Esophagus squamous epithelium (tissue), 5 donors: ENCODE measurements at places on chromosomes 2 and 18. TPM values are rescaled to one million over a fixed set of nuclear protein-coding genes. Genes with fewer than 3 reads are reported as not detected.

GRCh38 chr2:176526995-176527901 lies 258.0 kb downstream of the MTX2 start:
- H3K36me3 ChIP-seq, result no peaks in the 10 kb centered on the region
- H3K27me3 ChIP-seq, result no peaks in the 10 kb centered on the region
- no peak overlapping the region for H3K4me3 ChIP-seq

The GALNT5 gene
- total RNA-seq, result 8.5 TPM

The OTOS gene
- not detected for total RNA-seq

The ERMN gene
- total RNA-seq, result 0.19 TPM

GRCh38 chr2:12376025-12376424 lies 340.7 kb upstream of the TRIB2 start:
- H3K4me3 ChIP-seq, result no peak overlapping the region
- H3K36me3 ChIP-seq, result no peaks in the 10 kb centered on the region
- no peaks in the 10 kb centered on the region for H3K4me1 ChIP-seq
- no peak overlapping the region for H3K27ac ChIP-seq
- DNase-seq, result no peak

DNA sequence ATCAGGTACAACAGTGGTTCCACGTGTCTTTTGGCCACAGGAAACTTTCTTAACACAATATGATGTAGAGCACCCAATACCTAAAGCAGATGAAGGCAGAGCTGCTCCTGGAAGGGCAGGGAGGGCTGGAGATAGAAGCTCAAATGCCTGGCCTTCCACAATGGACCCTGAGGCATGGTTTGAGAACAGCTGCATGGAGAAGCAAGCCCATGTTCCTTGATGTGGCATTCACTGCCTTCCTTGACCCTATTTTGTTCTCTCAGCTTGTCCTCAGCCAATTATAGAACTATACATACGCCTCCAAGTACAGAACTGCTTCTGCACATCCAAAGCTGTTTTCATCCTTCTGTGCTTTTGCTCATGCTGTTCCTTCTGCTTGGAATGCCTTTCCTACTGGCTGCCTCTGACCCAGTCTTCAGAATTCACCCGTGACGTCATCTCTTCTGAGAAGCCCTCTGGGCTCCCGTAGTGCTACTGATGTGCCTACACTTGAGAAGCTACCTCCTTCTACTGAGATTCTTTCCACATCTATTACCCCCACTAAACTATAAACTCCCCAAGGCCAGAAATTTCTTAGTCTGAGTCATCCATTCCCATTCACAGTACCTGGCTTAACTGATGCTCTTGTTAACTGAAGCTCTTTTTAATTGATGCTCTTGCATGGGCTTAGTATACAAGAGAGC lies 69.9 kb downstream of the CHRNA1 start:
- no peaks in the 10 kb centered on the region for H3K36me3 ChIP-seq
- no peaks in the 10 kb centered on the region for H3K4me1 ChIP-seq
- H3K4me3 ChIP-seq, result no peak overlapping the region
- no peak for DNase-seq
- H3K27me3 ChIP-seq, result no peaks in the 10 kb centered on the region
- H3K27ac ChIP-seq, result no peak overlapping the region

GRCh38 chr18:785242-785641 lies 26.8 kb downstream of the YES1 start:
- no peaks in the 10 kb centered on the region for H3K27me3 ChIP-seq
- no peak for DNase-seq
- peaks cover 9% of the 10 kb centered on the region for H3K4me1 ChIP-seq
- no peak overlapping the region for H3K27ac ChIP-seq
- no peaks in the 10 kb centered on the region for H3K36me3 ChIP-seq

DNA sequence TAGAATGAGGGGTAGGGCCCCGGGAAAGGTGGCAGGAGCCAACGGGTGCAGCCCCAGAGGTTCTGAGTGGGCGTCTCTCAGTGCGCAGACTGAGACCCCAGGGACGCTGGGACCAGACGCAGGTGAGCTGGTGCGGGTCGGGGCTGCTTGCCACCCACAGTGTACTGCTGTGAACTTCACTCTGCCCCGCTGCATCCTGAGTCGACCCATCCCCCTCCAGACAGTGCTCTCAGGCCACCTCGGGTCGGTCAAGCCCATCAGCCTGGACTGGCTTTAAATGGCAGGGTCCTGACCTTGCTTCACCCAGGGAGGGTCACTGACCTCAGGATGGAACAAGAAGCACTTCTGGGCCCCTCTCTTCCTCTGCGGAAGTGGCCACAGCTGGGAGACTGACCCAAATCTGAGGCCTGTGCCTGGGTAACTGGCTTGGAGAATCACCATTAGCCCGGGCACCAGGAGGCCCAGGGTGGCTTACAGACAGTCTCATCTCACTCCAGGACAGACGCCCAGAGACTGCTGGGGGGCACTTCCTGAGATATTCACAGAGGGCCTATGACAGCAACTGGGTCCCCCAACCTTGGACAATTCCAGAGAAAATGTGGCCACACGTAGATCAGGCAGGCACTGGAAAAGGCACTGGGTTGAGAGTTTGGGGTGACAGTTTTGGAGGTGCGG lies 23.7 kb upstream of the BOK start:
- no peaks in the 10 kb centered on the region for H3K36me3 ChIP-seq
- DNase-seq, result no peak
- H3K4me3 ChIP-seq, result no peak overlapping the region
- H3K4me1 ChIP-seq, result no peaks in the 10 kb centered on the region
- no peak overlapping the region for H3K27ac ChIP-seq

DNA sequence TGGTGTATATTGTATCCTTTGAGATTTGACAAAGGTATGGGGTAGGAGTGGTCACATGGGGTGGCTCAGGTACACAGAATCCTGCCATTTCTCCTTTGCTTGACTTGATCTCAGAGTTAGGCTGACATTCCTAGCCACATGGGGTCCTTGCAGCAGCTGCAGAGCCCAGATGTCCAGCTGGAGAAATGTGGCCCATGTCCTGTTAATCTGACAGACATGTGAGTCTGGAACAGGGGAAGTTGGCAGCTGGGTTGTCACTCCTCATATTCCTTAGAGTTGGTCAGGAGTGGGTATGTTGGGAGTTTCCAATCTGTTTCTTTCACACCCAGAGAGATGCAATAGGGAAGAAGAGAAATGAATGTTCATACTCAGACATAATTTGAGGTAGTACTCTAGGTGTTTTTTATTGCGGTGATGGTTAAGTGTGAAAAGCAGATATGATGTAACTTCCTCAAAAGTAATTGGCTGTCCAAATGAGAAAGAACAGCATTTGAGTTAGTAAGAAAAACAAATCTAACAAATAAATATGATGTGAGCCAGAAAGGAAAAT lies 402.6 kb upstream of the MEIS1 start:
- H3K27ac ChIP-seq, result no peak overlapping the region
- no peak overlapping the region for H3K4me3 ChIP-seq
- no peaks in the 10 kb centered on the region for H3K27me3 ChIP-seq

- DNase-seq, result no peak
- H3K4me3 ChIP-seq, result no peak overlapping the region
- H3K4me1 ChIP-seq, result peaks cover 5% of the 10 kb centered on the region
- H3K27ac ChIP-seq, result no peak overlapping the region
- H3K36me3 ChIP-seq, result no peaks in the 10 kb centered on the region
- peaks cover 98% of the 10 kb centered on the region for H3K27me3 ChIP-seq
These were observed 4.7 kb upstream of the CFAP65 start for GRCh38 chr2:219045937-219046550.

The SIX2 gene
- 0.19 TPM for total RNA-seq

DNA sequence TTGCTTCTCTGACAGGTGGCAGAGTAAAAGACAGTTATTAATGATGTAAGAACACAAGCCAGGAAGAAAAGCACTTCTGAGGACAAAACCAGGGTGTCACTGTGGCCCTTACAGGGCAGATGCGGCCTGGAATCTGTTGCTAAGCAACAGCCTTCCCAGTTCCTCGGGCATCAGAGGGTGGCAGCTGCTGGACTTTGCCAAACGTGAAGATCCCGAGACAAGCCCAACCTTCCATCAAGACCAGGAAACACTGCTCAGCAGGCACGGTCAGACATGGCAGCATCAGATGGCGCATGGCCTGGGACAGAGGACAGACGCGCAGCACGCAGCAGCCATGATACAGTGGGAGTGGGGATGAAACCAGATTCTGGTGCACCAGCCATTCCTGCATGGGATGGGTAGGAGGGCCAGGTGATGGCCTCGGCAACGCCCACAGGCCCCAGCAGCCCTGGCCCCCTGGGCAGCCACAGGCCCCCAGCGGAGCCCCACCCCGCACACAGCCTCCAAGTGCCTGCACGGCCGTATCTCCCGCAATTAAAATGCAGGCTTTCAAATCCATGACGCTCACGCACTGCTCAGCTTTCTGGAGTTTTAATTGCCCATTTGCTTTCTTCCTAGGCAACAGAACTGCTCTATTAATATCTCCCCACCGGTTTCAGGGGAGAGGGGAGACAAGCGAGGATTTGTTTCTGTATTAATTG lies 89.0 kb downstream of the EIPR1 start:
- no peak for DNase-seq
- H3K27ac ChIP-seq, result no peak overlapping the region
- H3K4me1 ChIP-seq, result no peaks in the 10 kb centered on the region
- no peak overlapping the region for H3K4me3 ChIP-seq
- H3K27me3 ChIP-seq, result no peaks in the 10 kb centered on the region
- no peaks in the 10 kb centered on the region for H3K36me3 ChIP-seq
